ENCODE measurements at places on chromosomes 4 and X.

- no peak for DNase-seq
Measured at GRCh38 chr4:17115583-17115982, 217.1 kb upstream of the LDB2 start.

DNA sequence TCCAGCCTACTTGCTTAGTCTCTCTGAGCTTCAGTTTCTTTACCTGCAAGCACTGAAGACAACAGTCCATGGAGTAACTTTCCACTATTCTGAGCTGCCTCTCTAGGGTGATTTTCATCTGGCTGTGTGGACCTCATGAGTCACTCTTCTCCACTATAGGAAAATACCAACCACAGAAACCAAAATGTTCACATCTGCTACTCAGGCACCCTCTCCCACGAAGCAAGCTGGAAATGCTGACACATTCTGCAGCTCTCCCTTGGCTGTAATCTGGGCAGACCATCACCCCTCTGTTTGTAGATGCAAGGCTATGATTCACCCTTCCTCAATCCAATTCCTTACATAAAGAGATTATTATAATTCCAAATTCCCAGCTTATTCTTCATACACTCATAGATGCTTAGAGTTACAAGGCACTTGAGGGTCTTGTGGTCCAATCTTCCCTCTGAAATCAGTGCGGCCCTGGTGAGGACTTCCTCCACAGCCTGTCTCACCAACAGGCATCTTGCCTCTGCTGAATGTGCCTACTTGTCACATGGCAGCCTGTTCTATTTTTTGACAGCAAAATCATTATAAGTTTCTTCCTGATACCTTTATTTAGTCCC is 97.0 kb upstream of the LNX1 start:
- DNase-seq: no peak

DNA sequence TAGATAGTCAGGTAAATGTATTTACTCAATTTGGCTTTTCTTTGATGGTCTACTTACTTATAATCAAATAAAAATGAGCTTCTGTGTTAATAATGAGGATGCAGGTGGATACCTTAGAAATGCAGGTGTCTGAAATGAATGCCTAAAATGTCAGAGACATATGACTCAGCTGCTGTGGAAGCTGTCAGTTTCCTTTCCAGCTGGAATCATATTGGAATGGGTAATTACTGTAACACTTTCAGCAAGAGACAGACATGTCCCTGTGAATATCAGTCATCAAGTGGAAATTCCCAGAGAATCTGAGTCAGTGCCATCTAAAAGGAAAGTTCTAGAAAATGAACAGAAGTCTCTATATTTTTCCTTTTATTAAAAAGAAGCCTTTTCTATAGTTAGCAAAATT is 783.0 kb upstream of the AADAT start:
- DNase-seq: no peak

DNA sequence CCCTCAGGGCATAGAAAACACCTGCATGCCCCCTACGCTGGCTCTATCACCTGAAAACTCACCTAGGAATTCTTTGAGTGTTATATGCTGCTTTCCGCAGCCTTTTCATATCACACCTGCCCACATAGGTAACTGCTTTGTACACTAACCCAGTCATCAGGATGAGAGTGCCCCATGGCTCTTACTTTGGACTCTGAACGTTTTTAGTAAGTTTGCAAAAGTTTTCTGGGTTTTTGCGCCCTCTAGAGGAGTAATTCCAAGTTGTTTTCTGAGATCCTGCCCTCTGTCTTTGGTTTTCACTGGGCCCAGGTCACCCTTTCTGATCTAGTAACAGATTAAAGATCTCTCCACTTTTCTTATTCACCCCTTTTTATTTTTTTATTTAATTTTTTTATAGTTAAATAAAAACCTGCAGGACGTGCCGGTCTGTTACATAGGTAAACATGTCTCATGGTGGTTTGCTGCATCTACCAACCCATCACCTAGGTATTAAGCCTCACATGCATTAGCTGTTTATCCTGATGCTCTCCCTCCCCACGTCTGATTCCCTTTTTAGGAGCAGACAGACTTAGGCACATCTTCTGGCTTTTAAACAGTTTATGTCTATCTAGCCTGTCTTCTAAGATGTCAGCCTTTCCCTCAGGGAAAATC is 139.2 kb downstream of the NWD2 start:
- DNase-seq: no peak

GRCh38 chr4:90027565-90027964 is 99.6 kb upstream of the CCSER1 start:
- no peak for DNase-seq

- no peak for DNase-seq
Measured at GRCh38 chr4:4666187-4666586, 124.3 kb upstream of the STX18 start.

GRCh38 chrX:13911586-13911985 is 94.7 kb upstream of the GPM6B start:
- no peak for DNase-seq

- DNase-seq: no peak
Measured at GRCh38 chr4:30755346-30755745, 35.2 kb downstream of the PCDH7 start.

- DNase-seq: no peak
Measured at GRCh38 chr4:177408023-177408422, 34.2 kb downstream of the AGA start.

GRCh38 chrX:152575331-152575730 is 62.4 kb upstream of the GABRQ start:
- no peak for DNase-seq

- DNase-seq: no peak
Measured at GRCh38 chrX:34365471-34365870, 233.4 kb upstream of the FAM47A start.

- DNase-seq: no peak
Measured at GRCh38 chr4:152106113-152106763, 345.4 kb upstream of the GATB start.

- DNase-seq: no peak
Measured at GRCh38 chr4:139920486-139921002, 233.4 kb downstream of the MAML3 start.

DNA sequence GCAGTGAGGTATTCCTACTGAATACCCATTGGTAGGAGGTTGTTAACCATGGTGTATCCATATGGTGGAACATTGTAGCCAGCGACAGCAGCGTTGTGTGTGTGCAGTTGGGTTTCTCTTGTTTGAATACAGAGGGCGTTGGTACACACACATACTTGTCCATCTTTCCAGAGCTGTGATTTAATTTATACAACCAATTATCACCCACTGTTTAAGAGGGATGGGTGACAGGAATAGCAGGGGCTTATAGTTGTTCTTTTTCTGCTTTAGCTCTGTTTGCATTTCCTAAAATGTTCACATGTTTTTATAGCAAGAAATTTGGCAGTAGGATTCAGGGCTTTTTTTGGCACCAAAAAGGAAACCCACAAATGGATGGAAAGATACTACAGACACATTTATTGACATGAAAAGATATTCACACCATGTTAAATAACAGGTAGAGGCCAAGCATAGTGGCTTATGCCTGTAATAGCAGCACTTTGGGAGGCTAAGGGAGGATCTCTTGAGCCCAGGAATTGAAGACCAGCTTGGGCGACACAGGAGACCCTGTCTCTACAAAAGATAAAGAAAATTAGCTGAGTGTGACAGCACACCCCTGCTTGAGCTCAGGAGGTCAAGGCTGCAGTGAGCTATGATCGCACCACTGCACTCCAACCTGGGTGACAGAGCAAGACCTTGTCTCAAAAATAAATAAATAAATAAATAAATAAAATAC is 60.6 kb downstream of the TNIP2 start:
- DNase-seq: no peak

GRCh38 chr4:181982437-181982836 is 260.8 kb upstream of the TENM3 start:
- no peak for DNase-seq

GRCh38 chr4:142088906-142089305 is 452.5 kb downstream of the IL15 start:
- DNase-seq: no peak

GRCh38 chr4:112038861-112039260 is 106.4 kb upstream of the FAM241A start:
- DNase-seq: no peak

GRCh38 chr4:168787801-168788595 is 222.1 kb downstream of the CBR4 start:
- no peak for DNase-seq

DNA sequence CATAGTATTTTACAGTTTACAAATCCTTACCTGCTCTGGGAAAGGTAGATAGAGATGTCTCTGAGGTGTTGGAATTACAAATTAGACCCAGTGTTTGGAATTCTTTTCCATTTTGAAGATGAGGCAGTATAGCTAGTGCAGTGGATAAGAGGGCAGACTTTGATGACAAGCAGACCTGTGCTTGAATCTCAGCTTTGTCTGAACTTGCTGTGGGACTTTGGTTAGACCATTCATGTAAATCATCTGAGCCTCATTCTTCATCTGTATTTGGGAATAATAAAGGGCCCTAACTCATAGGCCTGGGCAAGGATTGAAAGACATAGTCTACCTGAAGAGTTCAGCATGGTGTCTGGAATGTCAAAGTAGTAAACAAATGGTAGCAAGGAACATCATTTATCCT is 77.2 kb upstream of the BOD1L1 start:
- DNase-seq: no peak

GRCh38 chr4:186003746-186004145 is 65.2 kb upstream of the TLR3 start:
- no peak for DNase-seq

DNA sequence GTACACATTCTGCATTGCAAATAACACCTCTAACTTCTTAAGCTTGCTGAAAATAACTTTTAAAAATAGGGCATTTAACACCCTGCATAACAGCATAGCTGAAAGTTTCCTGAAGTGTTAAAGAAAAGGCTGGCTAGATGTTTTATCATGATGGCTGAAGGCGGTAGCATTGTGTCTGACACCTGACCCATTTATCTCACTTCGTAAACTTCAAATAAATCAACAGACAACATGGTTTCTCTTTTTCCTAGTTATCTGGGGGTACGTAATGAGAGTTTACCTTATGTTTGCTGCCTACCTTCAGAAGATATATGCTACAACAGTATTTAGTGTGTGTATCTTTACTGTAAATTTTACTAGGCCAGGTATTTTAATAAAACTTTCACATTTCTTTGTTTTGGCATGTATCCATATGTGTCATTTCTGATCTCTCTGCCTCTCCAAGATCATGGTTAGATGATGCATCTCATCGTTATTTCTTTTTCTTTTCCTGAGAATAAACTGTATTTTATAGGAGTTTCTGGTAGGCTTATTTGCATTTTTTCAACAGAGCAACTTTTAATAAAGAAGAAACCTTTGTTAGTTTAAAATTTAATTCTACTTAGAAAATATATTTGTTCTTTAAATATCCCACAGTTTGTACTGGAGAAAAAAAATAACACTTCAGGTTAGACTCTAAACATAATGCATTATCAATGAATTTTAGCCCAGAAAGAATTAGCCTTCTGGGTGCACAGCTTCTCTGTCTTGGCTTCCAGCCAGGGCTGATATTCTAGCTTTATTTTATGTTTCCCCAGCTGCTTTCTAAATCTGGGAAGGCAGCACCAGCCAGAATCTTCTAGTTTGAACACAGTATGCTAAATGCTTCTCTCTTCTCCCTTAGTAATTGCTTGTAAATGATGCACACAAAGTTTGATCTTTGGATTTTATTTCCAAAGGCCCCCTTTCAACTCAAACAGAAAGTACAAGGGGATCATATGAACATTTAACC is 2.9 kb downstream of the NDST4 start:
- DNase-seq: no peak

- DNase-seq: no peak
Measured at GRCh38 chr4:174475528-174475927, 46.8 kb downstream of the HPGD start.

DNA sequence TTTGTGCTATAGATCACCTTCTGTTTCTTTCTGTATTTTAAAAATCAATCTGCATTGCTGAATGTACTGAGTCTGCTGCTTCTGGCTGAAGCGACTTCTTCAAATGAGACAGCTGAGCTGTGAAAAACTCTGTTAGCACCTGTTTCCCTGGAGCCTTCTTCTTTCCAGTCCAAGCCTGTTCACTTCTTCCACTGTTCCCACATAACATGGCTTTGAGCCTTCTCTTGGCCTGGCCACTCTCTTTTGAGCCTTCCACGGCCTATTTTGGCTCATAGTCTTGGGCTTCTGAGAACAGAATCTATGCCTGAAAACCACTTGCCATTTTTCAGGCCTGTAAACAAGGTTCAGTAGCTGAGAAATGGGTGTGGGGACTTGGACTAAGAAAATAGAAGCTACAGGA is 132.9 kb upstream of the IGFBP7 start:
- no peak for DNase-seq

- no peak for DNase-seq
Measured at GRCh38 chrX:143231492-143231891, 205.8 kb downstream of the SPANXN4 start.

DNA sequence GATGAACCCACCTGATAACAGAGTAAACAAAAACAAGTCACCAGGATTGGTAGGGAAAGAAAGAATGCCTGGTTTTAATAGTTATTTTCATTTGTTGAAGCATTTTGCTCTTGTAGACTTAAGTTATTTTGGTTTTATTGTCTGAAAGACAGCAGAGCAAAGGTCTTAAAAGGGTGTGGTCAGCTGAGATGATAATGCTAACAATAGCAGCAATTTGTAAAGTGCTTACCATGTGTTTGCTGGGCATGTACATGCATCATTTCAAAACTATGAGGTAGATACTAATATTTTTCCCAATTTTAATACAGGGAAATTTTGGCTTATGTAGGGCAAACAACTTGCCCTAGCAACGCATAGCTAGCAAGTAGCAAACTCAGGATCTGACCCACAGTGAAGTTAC is 46.8 kb upstream of the SLC10A4 start:
- no peak for DNase-seq

GRCh38 chr4:37821953-37822605 is 4.4 kb upstream of the PGM2 start:
- DNase-seq: no peak

DNA sequence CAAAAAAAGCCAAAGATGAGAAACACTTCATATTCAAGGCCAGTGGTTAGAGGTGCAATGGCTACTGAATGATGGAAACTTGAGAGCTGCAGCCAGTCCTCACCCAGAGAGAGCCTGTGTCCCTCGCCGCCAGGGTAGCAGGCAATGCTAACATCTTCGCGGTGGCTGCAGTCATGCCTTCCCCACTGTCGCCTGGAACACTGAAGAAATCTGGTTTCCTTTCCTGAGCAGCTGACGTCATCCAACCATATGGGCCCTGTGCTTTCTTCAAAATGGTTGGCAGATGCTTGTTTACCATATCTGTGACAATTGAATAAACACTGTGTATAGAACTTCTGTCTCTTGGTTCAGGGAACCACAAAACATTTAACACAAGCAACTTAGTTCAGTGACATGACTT is 39.7 kb downstream of the PRSS12 start:
- no peak for DNase-seq

Data from dorsolateral prefrontal cortex (tissue), 122 donors.